GM04503 (cell line): ENCODE measurements at places on chromosomes 1 and 21.

GRCh38 chr1:202811296-202812175, 782 bp downstream of the PCAT6 start:
- DNase-seq: no peak

- DNase-seq: no peak
These were observed 224.5 kb upstream of the NFIA start for GRCh38 chr1:60857851-60858250.

- DNase-seq: peak; percentile 34
These were observed 582 bp downstream of the ORC1 start for GRCh38 chr1:52403566-52404115.

GRCh38 chr1:53871221-53871620, 18.4 kb downstream of the YIPF1 start:
- DNase-seq: no peak

DNA sequence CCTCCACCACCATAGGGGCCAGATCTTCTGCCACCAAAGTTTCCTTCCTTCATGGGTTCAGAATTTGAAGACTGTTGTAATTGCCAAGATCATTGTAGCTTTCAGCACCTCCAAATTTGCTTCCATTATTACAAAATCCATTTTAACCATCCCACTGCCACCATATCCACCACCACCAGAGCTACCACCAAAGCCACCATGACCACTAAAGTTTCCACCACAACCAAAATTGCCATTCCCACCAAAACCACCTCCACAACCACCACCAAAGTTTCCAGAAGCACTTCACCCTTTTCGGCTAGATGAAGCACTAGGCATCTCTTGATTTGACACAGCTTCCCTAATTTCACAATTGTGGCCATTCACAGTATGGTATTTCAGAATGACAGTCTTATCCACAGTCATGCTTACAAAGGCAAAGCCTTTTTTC, 45.2 kb downstream of the SLC30A7 start:
- DNase-seq: no peak

- DNase-seq: no peak
These were observed 206.8 kb downstream of the KCNT2 start for GRCh38 chr1:196401452-196401833.

DNA sequence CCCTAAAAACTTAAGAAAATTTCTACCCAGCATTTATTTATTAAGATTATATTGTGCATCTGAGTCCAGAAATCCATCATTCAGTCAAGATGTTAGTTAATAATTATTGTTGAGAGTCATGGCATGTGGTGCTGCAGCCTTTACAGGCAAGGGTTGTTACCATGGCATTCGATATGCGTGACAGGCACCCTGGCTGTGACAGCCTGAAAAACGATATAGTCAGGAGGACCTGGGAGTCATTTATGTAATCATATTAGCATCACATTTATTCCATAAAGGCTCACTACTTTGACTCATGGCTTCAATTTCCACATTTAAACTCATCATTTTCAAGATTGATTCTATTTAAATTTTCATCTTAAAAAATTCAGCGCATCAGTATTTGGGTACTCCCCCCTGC, 68.0 kb downstream of the CACHD1 start:
- no peak for DNase-seq

GRCh38 chr1:76086597-76086996, 12.1 kb downstream of the ST6GALNAC3 start:
- no peak for DNase-seq

DNA sequence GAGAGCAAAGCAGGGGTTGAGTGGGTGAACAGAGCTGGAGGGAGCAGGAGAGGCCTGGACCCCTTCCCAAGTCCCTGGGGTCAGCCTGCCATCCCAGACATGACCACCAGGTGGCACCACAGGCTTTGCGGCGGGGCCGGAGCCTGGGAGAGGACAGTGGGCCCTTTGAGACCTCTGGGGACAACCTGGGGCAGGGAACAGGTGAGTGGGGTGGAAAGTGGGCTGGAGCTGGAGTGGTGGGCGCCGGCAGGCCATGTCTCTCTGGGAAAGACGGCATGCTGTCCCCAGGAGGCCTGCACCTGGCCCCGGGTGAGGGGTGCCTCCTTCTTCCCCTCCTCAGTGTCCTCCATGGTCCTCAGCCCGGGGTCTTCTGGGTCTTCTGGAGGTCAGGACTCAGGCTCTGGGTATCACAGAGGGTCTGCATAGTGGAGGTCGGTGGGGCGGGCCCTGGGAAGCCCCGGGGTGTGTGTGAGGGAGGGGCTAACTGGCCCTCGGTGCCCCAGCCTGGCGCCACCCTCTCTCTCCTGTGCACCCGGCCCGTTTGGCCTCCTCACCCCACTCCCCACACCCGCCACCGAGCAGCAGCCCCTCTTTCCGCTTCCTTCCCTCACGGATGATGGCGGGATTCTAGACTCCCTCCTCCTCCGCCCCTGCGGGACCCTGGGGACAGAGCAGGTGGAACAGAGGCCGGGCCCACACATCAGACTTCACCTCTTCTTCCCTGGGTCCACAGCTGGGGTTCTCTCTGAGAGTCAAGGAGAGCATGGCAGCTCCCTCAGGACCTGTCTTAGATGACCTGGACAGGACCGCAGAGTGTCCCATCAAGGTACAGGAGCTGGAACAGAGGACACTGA, 28.5 kb upstream of the PKP1 start:
- DNase-seq: no peak

DNA sequence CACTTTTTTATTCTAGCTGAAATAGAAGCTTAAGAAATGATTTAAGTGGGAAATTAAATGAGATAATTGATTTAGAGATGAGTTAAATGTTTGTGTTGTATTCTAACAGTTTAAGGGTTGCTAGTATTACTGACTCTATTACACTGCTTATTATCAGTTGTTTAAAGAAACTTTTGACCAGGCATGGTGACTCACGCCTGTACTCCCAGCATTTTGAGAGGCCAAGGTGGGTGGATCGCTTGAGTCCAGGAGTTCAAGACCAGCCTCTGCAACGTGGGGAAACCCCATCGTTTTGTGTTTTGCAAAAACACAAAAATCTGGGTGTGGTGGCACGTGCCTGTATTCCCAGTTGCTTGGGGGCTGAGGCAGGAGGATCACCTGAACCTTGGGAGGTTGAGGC, 14.2 kb downstream of the CLIC4 start:
- DNase-seq: no peak

DNA sequence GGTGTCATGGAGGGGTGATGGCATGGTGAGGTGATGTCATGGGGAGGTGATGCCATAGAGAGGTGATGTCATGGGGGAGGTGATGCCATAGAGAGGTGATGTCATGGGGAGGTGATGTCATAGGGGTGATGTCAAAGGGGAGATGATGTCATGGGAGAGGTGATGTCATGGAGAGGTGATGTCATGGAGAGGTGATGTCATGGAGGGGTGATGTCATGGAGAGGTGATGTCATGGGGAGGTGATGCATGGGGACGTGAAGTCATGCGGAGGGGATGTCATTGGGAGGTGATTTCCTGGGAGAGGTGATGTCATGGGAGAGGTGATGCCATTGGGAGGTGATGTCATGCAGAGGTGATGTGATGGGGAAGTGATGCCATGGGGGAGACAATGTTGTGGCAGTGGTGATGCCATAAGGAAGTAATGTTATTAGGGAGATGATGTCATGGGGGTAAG, 92.1 kb upstream of the C1orf174 start:
- no peak for DNase-seq

- no peak for DNase-seq
These were observed 21.5 kb upstream of the PWP2 start for GRCh38 chr21:44085491-44086321.

GRCh38 chr1:89734442-89734841, 86.4 kb upstream of the LRRC8D start:
- no peak for DNase-seq

- no peak for DNase-seq
These were observed 148.6 kb downstream of the ST6GALNAC5 start for GRCh38 chr1:77015748-77016341.

DNA sequence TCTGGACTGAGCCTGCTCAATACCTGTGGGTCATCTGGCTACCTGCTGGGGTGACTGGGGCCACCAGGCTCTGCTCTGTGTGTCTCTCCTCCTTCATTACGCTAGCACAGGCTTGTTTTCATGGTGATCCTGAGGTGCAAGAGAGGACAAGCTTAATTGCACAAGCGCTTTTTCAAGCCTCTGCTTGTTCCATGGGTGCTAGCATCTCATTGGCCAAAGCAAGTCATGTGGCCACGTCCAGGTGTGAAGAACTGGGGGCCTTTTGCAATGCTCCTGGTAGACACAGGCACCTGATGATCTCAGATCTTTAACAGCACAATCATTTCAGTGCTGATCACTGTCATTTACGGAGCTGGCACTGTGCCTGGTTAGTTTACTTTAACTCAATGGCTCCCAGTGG, 114.6 kb downstream of the KAZN start:
- DNase-seq: no peak

DNA sequence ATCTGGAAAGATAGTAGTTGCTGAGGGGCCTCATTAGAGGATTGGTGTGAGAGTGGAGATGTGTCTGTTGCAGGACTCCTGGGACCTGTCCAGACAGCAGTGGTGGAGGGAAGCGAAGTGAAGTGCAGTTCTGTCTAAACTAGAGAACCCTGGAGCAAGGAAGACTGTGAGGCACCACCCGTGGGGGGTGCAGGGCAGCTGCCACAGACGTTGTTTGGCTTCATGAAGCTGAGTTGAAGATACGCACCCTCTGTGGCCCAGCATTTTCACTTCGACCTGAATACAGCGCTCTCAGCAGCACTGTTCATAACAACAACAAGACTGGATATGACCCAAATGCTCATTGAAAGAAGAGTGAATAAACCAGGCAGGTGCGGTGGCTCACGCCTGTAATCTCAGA, 29.3 kb downstream of the ABCG1 start:
- no peak for DNase-seq

DNA sequence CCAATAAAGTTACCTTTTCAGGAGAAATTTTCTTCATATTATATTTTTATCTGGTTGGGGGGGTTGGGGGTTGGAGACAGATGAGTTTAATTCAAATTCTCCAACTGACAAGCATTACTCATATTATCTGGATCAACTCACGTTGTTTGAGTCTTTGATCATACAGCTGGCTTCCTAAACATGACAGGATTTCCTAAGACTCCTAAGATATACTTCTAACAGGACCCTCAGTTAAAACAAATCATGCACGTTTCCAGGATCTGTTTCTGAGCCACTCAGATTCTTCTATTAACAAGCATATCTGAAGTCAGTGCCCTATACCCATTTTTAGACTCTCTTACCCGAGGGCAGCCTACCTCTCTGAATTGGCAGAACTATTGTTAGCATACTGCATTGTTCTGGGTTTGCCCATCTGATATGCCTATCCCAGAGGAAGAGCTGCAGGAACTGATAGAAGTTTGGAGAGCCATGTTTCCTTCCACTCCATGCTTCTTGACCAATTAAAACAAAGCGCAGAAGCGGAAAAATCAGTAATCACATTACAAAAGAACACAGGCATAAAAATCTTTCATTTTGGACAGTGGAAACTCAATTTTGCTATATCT, 653.9 kb downstream of the LTN1 start:
- DNase-seq: no peak

DNA sequence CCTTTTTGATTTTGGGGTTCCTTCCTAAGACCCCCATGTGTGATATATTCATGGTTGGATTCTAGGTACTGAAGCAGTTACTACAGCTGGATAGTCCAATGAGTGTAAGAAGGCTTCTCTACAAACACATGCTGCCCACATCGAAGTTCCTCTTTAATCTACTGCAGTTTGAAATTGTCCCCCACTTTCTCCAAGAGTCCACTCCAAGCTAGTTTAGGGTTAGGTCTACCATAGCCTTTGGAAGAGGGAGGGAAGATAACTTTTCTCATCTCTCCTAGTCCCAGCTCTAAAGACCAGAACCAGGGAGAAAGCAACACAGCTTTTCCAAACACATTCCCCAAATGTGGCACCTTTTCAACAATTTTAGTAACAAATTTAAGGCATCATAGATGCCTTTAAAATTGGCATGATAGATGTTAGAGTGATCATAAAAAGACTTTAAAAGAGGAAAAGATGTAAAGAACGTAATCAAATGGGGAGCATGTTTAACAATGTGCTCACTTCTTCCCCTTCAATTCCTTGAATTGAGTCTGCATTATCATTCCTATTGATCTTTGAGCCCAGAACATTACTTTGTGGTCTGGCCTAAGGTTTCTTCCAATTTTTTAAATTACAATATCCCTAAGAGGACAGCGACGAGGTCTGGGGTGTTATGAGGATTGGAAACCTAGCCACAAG, 1.0 kb upstream of the EXO1 start:
- no peak for DNase-seq

- no peak for DNase-seq
These were observed 1.1 kb downstream of the CKS1B start for GRCh38 chr1:154975409-154976059.

GRCh38 chr1:56374026-56374974, 205.1 kb downstream of the PLPP3 start:
- peak; percentile 42 for DNase-seq
